ENCODE measurements at places on chromosomes 16 and 17. TPM values are rescaled to one million over a fixed set of nuclear protein-coding genes. Genes with fewer than 3 reads are reported as not detected.

The PLLP gene
- not detected for total RNA-seq

DNA sequence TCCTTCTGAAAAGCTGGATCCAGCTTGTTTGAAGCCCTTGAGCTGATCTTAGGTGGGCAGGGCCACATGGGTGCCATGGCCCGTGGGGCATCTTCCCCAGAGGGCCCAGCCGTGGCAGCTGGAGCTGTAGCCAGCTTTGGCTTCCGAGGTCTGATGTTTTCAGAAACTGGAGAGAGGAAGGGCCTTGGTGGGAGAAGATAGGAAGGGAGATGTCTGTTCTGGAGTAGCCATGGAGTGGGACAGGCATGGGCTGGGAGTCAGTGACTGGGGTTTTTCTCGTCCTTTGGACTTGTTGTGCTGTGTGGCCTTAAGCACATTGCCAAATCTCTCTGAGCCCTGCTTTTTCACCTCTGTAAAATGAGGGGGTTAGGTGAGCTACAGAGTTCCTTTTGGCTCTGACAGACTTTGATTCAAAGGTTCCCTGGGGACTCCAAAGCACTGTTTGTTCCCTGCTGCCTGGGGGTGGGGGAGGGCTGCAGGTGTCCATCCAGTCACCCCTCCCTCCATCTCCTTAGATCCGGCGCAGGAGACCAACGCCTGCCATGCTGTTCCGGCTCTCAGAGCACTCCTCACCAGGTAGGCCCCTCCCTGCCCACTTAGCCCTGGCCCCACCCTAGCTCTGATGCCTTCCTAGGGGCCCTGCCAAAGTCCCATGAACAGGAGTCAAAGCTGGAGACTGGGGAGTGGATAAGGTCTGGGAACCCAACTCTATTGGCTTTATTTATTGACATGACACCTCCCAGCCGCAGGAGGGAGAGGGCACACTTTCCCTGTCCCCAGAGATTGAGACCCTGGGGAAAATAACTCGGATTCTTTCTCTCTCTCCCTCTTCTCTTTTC, 2.1 kb downstream of the PPP1R1B start:
- DNase-seq: no peak

DNA sequence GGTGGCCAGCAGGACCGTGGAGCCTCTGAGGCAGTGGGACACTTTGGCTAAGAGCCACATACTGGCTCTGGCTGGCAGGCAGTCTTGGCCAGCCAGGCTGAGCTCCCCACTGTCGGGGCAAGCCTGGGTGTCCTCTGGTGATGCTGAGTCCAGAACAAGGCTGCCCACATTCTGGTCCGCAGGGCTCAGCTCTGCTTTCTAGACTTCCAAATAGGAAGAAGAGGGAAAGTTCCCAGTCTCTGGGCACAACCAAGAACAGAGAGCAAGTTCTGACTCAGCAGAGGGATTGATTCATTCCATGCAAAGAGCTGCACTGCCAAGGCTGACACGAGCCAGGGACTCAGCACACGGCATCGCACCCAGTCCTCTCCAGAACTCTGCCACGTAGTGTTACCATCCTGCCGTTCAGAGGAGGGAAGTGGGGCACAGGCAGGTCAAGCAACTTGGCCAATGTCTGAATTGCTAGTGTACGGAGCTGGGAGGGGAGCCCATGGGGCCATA, 58.9 kb downstream of the NOS2 start:
- DNase-seq: no peak

GRCh38 chr17:41467561-41467960, 375 bp upstream of the KRT32 start:
- DNase-seq: no peak

All from OCI-LY7 (cell line).